ENCODE measurements at places on chromosomes 4 and X.
A peak's percentile ranks its signal among the peaks of the same experiment; 100 is the strongest.

DNA sequence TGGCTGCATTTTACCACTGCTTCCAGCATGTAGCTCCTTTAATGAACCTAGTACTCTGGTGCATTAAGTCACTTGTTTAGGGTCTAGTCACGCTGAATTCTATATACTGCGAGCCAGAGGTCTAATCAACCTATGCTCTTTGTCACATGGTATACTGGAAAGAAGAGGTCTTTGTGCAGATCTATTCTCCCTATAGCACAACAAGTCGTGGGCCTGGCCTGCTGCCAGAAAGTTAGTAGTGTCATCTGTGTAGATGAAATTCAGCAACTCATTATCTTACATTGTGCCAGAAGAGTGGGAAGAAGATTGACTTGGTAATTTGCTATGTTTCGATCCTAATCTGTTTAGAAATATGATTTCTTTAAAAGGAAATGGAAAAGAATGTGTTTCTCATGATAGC, 80.8 kb downstream of the AWAT2 start:
- DNase-seq = peak; percentile 2

- no peak for DNase-seq
Measured at GRCh38 chrX:68714856-68715255, 67.4 kb downstream of the STARD8 start.

DNA sequence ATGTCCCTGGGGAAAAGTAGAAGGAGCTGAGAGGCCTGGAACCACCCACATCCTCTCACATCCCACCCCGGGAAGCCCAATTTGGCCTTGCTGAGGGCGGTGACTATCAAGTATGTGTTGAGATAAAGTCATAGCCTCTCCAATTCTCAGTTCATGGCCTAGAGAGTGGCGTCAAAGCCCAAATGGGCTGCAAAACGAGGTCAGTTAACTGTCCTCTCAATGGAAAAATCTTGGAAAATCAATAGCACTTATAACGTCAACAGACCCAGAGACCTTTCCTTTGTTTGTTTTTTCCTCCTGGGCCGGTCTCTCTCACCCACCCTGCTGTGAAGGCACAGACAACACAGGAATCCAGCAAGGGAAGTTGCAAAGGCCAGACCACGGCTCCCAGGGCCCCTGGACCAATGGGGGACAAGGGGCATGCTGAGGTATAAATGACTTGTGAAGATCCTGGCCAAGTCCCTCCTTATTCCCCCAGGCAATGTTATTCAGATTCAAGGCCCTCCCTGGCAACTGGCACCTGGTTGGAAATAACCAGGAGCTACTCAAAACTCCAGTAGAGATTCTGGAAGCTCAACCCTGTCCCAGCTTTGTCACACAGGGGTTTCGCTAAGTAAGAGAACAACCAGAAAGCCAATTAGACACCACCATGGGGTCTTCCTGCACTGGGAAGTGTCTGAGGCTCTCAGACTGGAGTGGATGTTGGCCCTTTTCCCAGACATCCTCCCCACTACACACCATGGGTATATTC, 38.6 kb downstream of the TSC22D3 start:
- DNase-seq = no peak

DNA sequence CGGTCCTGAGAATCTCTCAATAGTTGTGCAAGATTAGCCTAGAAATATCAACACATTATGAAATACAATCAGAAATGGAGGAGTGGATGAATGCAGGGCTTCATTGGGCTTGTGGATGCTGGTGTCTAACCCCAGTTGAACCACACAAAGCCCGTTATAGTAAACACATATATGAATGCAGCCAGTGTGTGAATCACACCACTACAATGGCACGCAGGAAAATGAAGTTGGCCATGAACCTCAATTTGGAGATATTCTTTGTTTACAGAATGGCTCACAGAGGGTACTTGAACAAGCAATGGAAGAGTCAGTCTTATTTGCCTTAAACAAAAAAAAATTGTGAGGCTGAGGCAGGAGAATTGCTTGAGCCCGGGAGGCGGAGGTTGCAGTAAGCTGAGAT, 57.8 kb downstream of the SOD3 start:
- no peak for DNase-seq

DNA sequence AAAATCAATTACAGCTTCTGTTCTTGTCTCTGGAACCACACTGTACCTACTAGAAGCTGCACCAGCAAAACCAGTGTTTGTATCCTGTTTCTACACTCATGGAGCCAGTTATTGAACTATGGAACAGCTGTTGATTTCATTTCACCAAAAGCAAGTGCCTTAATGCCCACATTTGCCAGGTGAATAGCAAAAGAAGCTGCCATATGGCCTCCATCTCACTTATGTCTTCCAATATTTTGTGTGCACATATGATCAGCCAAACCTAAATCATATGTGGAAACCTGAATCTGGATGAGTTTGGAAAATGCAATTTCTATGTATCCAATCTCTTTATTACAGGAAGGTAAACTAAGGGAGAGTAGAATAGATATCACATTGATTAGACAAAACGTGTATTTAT, 415.8 kb upstream of the GRID2 start:
- no peak for DNase-seq

- DNase-seq = peak; percentile 2
Measured at GRCh38 chrX:24023972-24024669, 2.9 kb downstream of the KLHL15 start.

GRCh38 chr4:30281986-30282385, 438.2 kb upstream of the PCDH7 start:
- no peak for DNase-seq

GRCh38 chr4:166363198-166363597, 490.2 kb downstream of the TLL1 start:
- DNase-seq = no peak

DNA sequence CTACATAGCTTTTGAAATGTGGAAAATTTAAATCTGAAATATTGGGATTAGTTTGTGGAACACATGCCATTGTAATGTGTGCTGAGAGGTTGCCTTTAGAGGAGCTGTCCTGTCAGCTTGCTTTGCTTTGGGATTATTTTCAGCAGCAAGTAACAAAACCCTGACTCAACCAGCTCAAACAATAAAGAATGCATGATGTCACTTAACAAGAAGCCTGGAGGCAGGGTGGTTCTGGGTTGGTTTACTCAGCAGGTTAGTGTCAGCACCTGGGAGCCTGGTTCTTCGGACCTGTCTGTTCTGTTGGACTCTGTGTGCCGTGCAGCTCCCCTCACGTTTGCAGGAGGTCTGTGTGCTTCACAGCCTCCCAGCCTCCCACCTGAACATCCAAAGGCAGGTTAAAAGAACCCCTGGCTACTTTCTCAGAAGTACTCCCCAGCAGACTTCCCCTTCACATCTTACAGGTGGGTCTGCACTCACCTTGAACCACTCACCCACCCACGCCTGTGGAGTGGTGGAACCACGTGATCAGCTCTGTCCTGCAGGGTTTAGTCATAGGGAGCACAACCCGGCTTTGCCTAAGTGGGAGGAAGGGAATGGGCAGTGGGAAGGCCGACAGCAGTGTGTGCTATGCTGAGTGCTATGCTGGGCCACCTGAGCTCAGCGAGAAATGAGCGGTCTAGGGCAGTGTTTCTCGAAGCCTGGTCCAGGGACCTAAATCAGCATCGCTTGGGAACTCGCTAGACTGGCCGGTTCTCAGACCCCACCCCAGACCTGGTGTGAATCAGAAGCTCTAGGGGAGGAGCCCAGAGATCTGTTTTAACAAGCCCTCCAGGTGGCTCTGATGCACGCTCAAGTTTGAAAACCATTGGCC, 20.4 kb downstream of the TMEM131L start:
- peak; percentile 82 for DNase-seq

DNA sequence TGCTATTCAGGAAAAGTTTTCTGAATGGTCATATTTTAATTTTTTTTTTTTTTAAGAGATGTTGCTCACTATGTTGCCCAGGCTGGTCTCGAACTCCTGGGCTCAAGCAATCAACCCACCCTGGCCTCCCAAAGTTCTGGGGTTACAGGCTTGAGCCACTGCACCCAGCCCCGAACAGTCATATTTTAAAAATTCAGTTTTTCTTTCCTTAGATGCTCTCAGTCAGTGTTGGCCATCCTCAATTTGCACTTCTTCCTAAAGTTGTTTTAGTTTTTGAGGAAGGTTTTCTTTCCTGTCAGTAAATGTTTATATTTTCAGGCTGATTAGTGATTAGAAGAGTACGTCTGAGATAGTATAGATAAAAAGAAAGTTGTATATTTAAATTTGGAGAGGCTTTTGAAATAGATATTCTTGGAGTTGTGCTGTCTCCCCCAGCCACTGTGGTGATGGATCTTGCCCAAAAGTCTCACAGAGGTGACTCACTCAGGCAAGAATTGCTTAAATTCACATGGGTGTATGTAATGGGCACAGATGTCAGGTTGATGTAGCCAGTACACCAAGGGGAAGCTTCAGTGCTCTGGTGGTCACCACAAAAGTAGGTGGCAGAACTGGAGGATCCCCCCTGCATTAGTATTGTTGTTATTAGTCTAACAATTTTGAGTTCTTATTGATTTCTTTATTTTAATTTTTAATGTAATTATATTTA, 72.2 kb upstream of the ELOVL6 start:
- DNase-seq = peak; percentile 78

GRCh38 chr4:19472666-19473065, 779.0 kb upstream of the SLIT2 start:
- peak; percentile 15 for DNase-seq

DNA sequence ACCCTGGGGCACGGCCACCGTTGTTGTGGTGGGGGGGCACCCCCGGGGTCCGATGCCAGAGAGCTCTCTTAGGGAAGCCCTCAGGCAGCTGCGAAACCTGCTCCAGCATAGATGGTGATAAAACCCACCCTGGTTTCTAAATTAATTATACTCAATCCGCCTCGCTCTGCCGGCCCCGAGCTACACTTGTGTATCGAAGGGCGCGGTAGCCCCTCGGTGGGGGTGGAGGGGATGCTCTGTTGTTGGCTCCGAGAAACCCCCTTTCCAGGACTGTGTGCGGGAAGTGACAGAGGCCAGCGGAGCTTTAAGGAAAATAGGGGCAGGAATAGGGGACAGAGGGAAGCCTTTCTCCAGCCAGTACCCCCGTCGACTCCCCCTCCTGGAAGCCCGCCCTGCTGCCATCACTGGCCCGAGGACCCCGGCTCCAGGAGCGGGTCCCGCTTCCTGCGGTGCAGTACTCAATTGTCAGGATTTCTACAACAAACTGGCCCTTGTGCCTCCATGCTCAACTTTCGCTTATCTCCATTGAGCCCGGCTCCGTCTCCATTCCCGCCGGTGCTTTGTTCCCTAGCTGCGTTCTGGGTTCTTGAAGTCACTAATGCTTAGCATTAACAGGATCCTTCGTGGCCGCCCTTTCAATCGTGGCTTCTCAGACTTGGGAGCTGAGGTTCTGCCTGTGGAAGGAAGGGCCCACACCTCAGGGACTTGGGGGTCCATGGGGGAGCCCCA, 408.2 kb downstream of the BCOR start:
- no peak for DNase-seq

GRCh38 chr4:89140168-89140759, 28.9 kb downstream of the TIGD2 start:
- DNase-seq = no peak

- no peak for DNase-seq
Measured at GRCh38 chr4:19146038-19146437, 1105.7 kb upstream of the SLIT2 start.

DNA sequence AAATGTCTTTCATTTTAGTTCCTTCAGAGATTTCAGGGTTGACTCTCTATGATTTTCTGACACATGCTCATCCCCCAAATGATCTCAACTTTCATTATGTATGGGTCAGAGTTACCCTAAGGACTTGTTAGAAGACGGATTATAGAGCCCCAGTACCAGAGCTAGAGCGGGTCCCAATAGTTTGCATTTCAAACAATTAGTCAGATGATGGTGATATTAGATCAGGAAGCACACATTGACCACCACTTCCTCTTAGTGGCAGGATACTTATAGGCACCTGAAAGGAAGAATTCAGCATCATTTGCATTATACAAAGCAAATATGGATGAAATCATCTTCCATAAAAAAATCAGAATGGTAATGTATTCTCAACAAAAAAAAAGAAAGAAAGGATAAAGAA, 106.1 kb downstream of the GALNTL6 start:
- no peak for DNase-seq

DNA sequence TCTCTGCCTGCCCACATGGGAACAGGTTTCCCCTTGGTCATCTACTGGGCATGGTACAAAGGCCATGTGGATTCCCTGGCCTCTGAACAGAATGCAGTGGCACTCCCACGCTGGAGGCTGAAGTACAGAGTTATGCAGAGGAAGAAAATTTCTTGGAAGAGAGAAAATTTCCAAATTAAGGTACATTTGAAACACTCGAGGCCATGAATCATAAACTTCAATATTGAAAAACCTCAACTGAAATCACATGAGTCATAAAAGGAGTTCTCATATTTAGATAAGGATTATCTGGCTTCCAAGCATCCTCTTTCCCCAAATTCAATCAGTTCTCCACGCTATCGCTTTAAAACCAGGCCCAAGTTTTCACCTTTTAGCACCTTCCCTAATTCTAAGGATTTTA, 28.1 kb upstream of the TXK start:
- peak; percentile 17 for DNase-seq

DNA sequence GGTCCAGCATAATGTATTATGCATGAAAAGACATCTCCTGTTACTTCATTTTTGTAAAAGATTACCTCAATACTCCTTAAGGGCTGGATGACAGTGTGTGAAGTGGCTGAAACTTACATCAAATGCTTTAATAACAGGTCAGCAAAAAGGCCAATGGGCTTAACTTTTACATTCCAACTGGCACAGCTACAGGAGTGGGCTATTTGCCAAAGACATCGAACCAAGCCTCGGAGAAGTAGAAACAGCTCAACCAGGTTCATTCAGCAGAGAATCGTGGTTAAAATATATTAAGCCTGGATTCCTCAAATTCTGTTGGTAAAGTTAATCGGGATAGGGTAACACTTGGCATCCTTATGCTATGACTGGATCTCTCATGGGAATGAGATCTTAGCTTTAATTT, 639.7 kb downstream of the TRIML1 start:
- DNase-seq = peak; percentile 92

GRCh38 chr4:83011689-83012199, 1.1 kb upstream of the LIN54 start:
- no peak for DNase-seq

DNA sequence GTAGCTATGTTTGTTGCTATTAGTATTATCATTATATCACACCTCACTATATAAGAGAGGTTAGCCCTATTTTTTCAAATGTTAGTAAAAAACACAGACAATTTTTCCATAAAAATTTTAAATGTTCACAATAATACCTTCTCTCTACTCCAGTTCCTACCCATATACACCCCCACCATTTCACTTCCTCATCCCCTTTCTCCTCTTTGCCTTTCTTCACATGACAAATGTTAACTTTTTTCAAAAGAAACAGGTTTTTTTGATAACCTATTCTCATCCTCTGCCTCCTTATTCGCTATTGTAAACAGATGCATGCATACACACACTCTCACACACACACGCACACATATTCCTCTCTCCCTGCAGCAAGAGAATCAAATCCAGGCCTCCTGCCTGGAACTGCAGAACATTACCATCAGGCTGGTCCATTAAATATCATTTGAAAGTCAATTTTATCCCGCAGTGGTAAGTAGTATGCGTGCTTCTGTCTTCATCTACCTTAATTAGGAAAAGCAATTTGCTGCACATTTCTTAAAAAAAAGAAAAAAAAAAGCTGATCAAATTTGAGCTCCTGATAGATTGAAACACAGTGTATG, 55.5 kb downstream of the MID1IP1 start:
- no peak for DNase-seq

- peak; percentile 92 for DNase-seq
Measured at GRCh38 chr4:187236209-187236890, 512.7 kb upstream of the FAT1 start.

GRCh38 chrX:31715675-31716074, 643.8 kb upstream of the FTHL17 start:
- no peak for DNase-seq

- no peak for DNase-seq
Measured at GRCh38 chr4:6423575-6423974, 48.8 kb downstream of the PPP2R2C start.

- no peak for DNase-seq
Measured at GRCh38 chr4:157832596-157832995, 340.2 kb downstream of the GASK1B start.
